ENCODE measurements at places on chromosomes 16 and 17.
A peak's percentile ranks its signal among the peaks of the same experiment; 100 is the strongest.

- no peak for DNase-seq
Measured at GRCh38 chr16:88909431-88910210, 43.2 kb upstream of the PABPN1L start.

GRCh38 chr17:3773511-3773910 is 27.5 kb downstream of the ITGAE start:
- no peak for DNase-seq

- peak; percentile 48 for DNase-seq
Measured at GRCh38 chr16:67177743-67178699, 5.7 kb downstream of the MATCAP1 start.

DNA sequence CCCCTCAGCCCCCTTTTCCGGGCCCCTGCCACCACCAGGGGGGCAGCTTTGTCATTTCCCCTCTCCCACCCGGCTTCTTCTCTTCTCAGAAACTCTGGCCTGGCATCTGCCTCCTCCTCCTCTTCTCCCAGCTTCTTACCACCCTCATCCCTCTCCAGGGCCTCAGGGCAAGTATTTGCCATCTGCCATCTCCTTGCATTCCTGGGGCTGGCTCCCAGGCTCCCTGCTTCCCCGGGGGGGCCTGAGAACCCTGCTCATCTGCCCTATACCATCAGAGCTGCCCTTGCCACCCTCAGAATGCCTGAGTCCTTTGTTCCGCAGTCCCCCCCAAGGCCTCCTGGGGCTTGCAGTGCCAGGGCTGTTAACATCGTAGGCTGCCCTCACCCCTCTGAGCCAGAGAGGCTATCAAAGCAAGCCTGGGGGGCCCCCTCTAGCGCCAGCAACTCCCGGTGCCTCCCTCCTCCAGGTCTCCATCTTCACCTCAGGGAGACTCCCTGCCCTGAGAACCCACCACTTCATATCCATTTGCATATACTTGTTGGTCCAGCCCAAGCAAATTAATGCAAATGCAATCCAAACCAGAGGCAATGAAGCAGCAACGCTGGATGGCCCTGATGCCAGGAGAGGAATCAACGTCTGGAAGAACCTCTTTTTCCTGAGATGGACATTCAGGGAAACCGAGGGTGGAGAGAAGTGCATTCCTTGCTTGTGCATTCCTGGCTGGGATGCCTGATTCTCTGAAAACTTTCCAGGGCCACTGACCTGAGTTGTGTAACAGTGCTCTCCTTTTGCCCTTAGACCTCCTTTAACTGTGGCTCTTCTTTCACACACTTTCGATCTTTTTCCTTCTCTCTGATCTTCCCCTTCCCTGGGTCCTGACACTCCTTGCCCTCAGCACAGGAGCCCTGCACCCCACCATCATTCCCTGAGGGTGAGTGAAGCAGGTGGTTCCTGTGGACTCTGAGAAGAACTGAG is 20.7 kb upstream of the SP2 start:
- no peak for DNase-seq

DNA sequence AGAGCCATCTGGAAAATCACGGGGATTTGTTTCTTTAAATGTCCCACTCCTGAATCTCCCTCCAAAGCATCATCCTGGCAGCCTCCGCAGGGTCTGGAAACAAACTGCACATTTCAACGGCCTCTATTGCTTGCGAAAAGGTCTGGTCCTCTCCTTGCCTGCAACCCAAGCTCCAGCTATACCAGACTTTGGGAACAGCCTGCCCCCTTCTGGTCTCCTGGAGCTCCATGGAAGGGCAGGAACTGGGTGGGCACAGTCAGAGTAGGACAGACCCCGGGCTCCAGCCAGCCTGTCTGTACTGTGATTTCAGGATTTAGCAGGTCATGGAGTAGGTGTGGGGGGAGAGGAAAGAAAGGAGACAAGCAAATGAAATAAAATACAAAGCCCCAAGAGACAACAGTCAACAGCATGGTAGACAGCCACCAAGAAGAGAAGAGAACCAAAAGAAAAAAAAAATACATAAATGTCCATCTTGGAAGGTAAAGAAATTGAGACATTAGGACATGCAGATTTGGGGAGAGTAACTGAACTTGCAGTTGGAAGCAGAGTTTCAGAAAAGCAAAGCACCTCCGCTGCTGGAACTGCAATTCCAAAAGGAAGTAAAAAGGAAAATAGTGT is 2.7 kb downstream of the XYLT1 start:
- no peak for DNase-seq

DNA sequence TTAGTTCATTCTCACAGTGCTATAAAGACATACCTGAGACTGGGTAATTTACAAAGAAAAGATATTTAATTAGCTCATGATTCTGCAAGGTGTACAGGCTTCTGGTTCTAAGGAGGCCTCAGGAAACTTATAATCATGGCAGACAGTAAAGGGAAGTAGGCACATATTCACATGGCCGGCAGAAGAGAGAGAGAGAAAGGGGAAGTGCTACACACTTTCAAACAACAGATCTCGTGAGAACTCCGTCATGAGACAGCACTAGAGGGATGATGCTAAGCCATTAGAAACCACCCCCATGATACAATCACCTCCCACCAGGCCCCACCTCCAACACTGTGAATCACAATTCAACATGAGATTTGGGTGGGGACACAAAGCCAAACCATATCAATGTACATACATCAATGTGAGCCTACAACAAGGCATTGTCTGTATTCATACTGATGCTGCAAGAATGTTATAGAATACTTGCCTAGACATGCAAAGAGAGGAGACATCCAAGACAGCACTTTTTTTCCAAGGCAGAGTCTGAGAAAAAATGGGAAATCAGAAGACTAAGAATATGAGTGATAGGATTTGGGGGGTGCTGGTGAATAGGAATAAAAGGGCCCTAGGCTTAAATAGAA is 114.8 kb upstream of the XYLT1 start:
- DNase-seq, result no peak

DNA sequence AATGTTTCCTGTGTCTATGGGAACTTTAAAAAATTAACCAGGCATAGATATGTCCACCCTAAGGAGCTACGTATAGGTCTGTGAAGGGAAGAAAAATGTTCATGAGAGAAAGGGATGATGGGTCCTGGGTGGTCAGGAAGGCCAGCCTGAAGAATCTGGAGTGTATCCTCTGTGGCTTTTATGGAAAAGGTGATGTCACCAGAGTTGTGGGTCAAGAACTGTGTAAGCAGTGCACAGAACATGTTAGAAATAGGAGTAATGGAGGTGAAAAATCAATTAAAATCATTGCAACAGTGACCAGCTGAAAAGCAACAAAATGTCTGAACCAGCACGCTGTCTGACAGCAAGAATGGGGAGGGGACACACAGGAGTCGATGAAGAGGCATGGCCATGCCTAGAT is 68.5 kb downstream of the USP31 start:
- no peak for DNase-seq

DNA sequence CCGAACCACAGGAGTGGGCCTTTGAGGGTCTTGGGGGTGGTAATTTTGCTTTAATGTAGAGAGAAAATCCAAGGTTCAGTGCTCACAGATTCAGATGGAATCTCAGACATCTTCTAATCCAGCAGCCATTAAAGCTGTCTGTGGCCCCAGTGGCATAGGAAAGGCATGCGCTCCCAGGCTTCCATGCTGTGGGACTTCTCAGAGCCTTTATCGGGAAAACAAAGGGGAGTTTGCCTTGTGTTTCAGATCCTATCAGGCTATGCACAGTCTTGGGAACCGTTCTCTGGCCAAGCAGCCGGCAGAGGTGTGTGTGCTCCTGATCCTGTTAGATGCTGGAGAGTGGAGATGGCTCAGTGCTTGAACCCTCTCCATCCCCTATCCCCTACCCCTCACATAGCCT is 7.8 kb downstream of the ADGRG1 start:
- DNase-seq, result no peak

- no peak for DNase-seq
Measured at GRCh38 chr16:72285728-72286127, 113.8 kb upstream of the PMFBP1 start.

GRCh38 chr17:57253362-57254065 is 2.8 kb upstream of the MSI2 start:
- DNase-seq, result no peak

- DNase-seq, result no peak
Measured at GRCh38 chr16:29963021-29963743, 1.3 kb downstream of the TMEM219 start.

GRCh38 chr17:57931488-57932137 is 23.6 kb downstream of the CUEDC1 start:
- DNase-seq, result no peak

- DNase-seq, result no peak
Measured at GRCh38 chr16:69116256-69116875, 10.9 kb downstream of the HAS3 start.

- no peak for DNase-seq
Measured at GRCh38 chr16:22674832-22675191, 139.2 kb upstream of the HS3ST2 start.

DNA sequence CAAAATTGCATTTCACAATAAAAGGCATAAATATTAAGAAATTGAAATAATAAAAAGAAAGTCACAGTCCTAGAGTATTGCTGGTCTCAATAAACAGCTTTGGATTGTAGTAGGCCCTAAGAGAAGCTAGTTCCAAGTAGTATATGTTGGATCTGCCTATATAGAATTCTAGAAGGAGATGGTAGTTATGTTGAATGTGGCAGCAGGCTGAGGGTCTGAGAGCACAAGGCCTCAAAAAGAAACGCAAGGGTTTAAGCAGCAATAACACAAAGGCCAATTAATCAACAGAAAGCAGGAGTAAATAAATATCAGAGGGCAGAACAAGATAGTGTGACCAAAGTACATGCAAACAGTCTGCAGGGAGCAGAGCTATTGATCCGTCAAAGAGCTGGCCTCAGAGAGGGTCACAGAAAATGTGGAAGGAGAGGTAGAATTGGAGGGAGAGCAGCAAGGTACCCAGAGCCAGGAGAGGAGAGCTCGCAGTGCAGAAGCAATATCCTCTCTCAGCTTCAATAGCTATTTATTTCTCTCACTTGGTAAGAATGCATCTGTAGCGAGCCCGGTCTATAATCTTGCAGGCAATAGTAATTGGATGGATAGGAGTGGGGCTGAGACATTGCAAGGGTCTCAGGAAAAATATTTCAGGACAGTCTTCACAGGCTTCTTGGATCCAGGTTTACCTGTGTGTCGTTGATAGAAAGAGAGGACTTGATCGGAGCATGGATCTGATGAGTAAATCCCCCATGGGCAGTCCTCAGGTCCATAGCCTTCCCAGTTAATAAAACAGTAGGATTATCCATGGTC is 25.1 kb upstream of the MED13 start:
- no peak for DNase-seq

DNA sequence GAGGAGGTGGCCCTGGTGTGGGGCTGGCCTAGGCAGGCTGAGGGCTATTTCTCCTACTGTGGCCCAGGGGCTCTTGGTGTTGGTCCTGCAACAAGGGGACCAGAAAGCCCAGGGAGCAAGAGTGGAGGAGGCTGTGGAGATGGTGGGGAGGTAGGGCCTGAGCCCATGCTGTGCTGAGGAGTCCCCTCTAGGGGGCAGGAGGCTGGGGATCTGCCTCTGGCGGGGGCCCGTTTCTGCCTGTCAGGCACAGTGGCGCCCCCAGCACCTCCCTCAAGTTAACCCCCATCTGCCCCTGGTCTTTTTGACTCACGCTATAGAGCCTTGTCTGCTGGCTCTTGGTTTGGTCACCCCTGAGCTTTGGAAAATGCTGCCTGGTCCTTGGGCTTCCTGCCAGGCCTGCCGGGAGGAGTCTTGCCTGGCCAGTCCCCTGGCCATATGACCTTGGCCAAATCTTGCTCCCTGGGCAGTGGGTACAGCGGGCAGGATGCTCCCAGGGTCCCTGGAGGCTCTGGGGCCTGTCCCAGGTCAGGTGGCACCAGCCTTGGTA is 5.9 kb downstream of the BAIAP2 start:
- DNase-seq, result no peak

GRCh38 chr17:77119668-77120301 is 21.0 kb upstream of the SEC14L1 start:
- no peak for DNase-seq

DNA sequence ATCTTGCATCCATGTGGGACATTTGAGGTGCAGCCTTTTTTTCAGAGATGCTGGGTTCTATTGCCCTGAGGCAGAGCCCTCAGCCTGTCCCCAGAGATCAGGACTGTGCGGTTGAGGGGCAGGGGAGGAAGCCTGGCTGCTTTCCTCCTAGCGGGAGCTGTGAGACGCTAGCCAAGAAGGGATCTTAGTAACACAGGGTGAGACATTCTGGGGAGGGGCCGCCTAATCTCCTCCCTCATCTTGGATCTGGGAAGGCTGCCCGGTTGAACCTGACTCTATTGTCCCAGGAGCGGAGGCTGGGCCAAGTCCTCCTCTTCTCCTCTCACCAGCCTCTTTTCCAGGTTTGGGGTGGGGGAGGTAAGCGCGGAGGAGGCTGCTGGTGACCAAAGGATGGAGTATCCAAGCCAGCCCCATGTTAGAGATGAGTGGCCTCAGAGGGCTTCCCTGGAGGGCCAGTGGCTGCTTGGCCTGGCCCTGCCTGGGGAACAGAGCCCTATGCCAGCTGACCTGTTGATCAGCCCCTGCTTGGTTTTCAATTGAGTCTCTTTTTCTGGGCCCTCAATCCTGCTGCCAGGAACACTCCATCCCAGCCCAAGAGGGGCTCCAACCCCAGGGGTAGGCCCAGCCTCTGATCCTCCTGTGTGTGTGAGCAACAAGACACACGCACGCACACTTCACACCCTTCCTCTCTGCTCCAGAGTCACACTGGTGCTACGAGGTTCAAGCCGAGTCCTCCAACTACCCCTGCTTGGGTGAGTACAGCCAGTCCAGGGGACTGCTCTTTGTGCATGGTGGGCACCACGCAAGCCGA is 5.0 kb downstream of the CA4 start:
- DNase-seq, result no peak

- peak; percentile 53 for DNase-seq
Measured at GRCh38 chr17:28744104-28744971, 527 bp downstream of the TRAF4 start.

DNA sequence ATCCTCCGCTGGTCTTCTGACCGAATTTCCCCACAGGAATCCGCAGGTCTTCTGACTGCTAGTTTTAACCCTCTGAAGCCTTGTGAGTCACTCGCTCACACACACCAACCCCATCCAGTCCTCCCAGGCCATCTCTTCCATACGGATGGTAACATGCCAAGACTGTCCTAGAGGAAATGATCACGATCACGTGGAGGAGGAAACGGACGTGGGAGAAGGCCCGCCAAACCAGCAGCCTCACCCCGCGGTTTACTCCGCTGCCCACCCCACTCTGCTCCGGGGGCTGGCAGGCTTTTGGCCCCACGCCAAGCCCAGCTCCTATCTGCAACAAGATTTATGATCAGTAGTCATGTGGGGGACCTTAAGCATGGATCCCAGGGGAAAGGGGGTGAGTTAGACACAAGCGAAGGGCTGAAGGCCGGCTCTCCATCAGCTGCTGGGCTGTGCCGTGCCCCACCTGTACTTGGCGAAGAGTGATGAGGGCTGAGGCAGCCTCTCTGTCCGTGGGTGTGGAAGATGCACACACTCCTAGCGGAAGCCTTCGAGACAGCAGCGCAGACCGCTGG is 1.5 kb upstream of the FAAP100 start:
- no peak for DNase-seq

DNA sequence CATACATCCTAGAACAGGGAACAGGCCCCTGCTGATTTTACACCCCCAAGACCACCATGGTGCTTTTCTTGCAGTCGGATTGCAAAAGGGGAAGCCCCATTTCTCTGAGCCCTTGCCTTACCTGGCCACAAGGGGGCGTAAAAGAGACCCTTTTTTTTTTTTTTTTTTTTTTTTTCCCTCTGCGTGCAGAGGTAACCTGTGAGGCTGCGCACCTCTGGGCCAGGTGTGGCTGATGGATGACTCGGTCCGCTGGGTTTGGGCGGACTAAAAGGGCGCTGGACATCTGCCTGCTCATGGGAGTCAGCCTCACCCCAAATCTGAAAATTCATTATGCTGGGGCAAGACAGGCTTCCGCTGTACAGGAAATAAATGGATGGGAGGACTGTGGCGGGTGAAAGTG is 281.0 kb downstream of the CBLN1 start:
- DNase-seq, result no peak

Data from activated naive CD4-positive, alpha-beta T cell (primary cell).